ENCODE measurements at places on chromosomes 5 and 9. TPM values are rescaled to one million over a fixed set of nuclear protein-coding genes. Genes with fewer than 3 reads are reported as not detected.

Gene RASGEF1C
- not detected for total RNA-seq

Gene PRRT1B
- total RNA-seq: not detected

Gene SLC46A2
- not detected for total RNA-seq

Gene DDX31
- total RNA-seq: 14.2 TPM

Gene TERT
- 0.03 TPM for total RNA-seq

Gene PDE6A
- total RNA-seq: 0.07 TPM

Gene SMIM33
- not detected for total RNA-seq

Gene ANKRD34B
- 3.4 TPM for total RNA-seq

Gene PAM
- total RNA-seq: 67.6 TPM

Gene IGFBPL1
- total RNA-seq: 7.6 TPM

Gene IL3
- total RNA-seq: not detected

DNA sequence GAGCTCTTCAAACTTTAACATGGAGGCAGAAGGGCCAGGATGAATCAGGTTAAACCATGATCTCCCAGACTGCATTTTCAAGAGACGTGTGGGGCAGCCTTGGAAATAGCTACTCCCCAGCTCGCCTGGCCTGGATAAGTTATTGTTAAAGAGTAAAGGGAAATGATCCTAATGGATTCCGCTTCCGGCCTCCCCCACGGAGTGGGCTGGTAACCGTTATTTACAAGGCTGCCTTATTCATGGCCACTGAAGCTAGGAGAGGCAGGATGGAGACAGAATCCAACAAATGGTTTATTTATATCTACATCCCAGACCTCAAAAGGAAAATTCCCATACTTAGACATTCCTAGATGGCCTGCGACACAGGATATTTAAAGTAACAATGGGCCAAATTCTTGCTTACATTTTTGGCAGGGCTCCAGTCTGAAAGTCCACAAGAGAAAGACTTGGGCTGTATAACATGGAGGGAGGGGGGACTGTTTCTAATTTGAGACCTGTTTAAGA lies 27.9 kb downstream of the SPRY4 start:
- peak; percentile 28 for DNase-seq

DNA sequence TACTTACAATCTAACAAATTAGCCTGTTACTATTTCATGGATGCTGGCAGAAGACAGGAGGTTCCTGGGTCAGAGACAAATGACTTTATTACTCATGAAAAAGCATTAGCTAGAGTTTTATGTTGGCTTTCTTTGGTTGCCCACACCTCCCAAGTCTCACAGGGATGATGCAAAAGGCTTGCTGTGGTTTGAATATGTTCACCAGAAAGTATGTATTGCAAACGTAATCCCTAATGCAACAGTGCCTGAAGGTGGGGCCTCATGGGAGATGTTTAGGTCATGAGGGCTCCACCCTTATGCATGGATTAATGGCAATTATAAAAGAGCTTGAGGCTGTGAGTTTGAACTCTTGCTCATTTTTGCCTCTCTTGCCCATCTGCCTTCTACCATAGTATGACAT lies 28.5 kb downstream of the DPYSL3 start:
- DNase-seq: peak; percentile 66

GRCh38 chr5:65612298-65612907 lies 11.7 kb downstream of the TRIM23 start:
- DNase-seq: no peak

DNA sequence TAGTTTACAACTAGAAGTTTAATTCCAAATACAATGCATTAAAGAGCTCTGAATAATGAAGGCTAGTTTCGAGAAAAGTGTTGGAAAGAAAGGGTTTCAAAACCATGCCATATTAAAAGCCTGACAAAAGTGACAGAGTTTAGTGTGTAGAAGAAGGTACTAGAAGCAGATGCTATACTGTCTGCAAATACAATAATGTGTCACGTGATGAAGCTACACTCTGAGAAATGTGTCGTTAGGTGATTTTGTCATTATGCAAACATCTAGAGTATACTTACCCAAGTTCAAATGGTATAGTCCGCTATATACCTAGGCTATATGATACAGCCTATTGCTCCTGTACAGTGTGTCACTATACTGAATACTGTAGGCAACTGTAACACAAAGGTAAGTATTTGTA lies 494.1 kb downstream of the TLE1 start:
- no peak for DNase-seq

DNA sequence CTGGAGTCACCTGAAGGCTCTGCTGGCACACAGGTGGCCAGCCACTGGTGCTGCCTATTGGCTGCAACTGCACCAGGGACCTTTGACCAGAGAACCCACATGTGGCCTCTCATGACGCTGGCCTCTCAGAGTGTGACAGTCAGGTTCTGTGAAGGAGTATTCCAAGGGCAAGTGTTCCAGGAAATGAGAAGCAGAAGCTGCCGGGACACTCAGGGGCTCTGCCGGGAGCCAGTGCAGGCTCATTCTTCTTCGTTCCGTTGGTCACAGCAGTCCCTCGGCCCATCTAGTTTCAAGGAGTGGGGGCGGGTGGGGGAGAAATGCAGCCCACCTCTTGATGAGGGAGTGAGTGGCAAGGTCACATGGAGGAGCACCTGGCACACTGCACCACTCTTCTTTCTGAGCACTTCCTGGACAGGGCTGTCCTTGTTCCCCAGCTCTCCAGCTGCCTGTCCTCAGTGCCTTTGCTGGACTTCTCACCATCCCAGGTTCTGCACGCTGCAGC lies 237.5 kb downstream of the GADD45G start:
- DNase-seq: no peak

DNA sequence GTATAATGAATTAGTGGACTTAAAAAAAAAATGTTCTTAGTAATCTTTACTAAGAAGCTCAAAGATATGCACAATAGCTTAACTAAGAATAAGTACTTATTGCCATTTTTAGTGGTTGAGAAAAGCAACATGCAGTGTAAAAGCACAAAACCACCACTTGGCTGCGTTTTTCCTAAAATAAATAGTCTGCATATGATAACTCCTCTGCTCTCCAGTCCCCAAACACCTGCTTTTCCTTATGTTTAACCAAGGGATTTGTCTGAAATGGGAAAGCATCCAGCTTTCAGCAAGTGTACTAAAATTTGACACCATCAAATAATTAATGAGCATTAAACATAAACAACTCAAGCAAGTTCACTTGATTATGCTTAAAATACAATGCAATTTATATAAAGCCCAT lies 41.4 kb downstream of the PSIP1 start:
- no peak for DNase-seq

- DNase-seq: no peak
Measured at GRCh38 chr5:148145916-148146315, 22.4 kb upstream of the SPINK14 start.

- DNase-seq: no peak
Measured at GRCh38 chr9:113585555-113585954, 122.0 kb downstream of the RGS3 start.

GRCh38 chr5:140591747-140592372 lies 27.2 kb downstream of the SLC35A4 start:
- no peak for DNase-seq

DNA sequence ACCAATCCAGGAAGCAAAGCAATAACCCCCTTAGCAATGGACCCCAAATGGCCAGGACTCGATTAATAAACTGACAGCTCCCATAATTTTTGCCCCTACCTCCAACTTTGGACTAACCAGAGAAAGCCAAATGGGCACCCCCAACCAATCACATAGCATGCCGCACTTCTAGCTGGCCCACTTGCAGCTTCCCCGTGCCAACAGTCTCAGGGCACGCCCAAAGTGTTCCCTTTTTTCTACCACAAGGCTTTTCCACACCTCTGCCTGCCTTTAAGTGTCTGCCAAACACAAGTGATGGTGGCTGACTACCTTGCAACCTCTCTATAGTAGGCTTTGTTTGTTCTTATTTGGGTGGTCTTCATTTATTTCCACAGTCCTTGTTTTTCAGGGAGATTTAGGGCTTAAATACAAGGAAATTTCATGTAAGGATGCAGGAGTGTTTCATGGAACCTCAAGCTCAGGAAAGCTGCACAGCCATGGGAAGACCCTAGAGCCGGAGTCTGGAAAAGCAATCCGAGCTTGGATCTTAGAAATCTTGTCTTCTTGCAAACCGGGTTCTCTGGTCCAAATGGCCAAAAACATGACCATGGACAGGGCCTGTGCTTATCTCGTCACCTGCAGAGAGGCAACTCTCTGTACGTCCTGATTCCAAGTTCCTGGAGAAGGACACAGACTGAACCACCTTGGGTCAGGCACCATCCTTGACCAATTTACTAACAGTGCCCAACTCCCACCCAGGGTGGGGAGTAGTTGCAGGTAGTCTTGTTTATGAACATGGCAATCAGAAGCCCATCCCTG lies 89.2 kb downstream of the THBS4 start:
- no peak for DNase-seq

DNA sequence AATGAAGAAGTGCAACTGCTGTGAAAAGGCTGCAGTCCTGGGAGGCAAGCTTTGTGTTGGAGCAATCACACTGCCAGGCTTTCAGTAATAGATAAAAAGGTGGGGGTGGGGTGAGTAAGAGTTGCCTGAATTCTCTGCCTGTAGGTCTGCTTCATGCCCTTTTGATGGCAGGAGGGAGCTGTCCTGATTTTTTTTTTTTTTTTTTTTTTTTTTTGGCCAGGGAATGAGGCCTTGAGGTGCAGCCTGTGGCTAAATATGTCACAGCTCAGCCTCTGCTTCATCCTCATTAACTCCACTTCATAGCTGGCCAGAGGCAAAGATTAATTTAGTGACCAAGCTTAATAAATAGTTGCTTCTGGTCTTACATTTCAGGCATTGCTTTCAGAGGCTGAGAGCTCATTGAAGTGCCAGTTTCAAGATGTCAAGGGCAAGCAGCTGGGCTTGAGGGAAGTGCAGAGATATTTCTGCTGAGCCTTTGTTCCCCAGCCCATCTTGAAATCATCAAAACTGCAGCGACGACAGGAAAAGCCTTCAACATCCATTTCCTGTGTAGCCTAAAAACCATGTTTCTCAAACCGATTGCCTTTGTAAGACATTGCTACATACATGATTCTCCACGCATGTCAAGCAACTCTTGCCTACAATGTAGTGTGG lies 134.7 kb downstream of the MACIR start:
- no peak for DNase-seq

DNA sequence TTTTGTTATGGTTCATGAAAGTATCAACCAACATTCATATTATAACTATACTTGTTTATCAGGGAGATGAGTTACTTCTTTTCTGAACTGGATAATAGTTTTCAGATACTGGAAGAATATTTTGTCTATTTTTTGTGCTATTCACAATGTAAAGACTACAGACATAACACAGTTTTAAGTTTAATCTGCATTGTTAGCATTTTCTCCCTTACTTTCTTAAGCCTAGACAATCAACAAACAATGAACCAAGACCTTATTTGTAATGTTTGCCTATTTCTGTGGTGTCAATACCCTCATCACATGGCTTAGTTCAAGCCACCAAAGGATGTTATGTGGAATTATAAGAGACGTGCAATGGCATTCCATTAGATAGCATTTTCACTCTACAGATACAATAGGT lies 119.5 kb downstream of the CAVIN4 start:
- DNase-seq: no peak

DNA sequence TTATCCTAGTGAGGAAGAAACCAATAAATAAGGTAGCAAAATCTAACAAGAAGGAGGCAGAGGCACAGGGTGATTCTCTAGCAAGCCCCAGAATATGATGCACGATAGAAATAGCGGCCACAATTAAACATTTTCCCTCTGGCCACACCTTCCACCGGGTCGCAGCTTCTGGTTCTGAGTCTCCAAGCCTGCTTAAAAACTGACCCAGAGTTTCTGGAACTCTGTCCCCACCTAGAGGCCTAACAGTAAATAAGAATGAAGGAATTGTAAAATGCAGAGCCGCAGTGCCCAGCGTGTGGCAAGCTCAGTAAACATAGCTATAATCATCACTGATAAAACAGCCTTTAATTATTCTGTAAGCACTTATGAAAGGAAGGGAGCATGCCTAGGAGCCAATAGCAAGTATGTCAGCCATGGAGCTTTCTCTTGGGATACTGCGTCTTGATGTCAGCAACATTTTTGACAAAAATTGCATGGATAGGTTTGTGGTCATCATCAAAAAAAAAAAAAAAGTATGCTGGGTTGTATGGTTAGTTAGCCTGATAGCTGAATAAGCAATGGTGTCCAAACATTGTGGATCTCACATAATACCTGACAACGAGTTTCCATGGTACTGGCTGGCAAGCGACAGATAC lies 465.5 kb downstream of the DNAH5 start:
- DNase-seq: peak; percentile 19

DNA sequence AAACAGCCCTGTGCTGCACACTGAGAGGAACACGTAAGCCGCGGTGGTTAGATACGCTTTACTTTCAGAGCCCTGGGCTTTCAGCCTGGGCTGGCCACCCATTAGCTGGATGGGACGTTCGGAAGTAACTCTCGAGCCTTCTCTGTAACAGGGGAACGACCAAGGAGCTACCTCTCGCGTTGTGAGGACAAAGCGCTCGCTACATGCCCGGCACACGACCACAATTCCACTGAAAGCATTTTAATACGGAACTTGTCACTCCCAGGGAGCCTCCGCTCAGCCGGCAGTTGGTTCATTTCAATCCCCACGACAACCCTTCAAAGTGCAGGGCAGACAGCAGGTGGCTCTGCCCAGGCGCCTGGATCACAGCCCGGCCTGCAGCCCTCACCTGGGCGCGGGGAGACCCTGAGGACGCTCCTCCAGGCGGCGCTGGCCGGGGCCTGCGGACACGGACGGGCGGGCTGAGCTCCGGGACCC lies 368 bp downstream of the SURF1 start:
- no peak for DNase-seq

- DNase-seq: no peak
Measured at GRCh38 chr9:79185866-79186265, 385.9 kb upstream of the TLE4 start.
